ENCODE measurements at places on chromosomes 5 and 9.

GRCh38 chr5:58182287-58182841 is 277.5 kb downstream of the PLK2 start:
- DNase-seq: no peak

- no peak for DNase-seq
Measured at GRCh38 chr9:37284636-37285035, 137.9 kb upstream of the GRHPR start.

GRCh38 chr5:168030912-168031311 is 260.5 kb upstream of the WWC1 start:
- no peak for DNase-seq

- no peak for DNase-seq
Measured at GRCh38 chr5:139658928-139659667, 10.9 kb downstream of the CXXC5 start.

- no peak for DNase-seq
Measured at GRCh38 chr9:127918183-127919107, 1.6 kb upstream of the ST6GALNAC4 start.
